ENCODE measurements at places on chromosomes 1 and 21. TPM values are rescaled to one million over a fixed set of nuclear protein-coding genes. Genes with fewer than 3 reads are reported as not detected.

Gene IFNLR1
- not detected for total RNA-seq

Gene PIGC
- total RNA-seq, result 14.9 TPM

Gene GUCA2A
- not detected for total RNA-seq

Gene AQP10
- not detected for total RNA-seq

Gene SLC41A1
- total RNA-seq, result 21.2 TPM

Gene DSTYK
- 12.5 TPM for total RNA-seq

Gene PTPN7
- total RNA-seq, result not detected

Gene PLPP3
- total RNA-seq, result 13.7 TPM

Gene KRTAP12-2
- not detected for total RNA-seq

Gene INAVA
- 0.14 TPM for total RNA-seq

Gene ATP6V1G3
- not detected for total RNA-seq

Gene NPHS2
- not detected for total RNA-seq

Gene NEGR1
- 15.3 TPM for total RNA-seq

Gene PARK7
- 158 TPM for total RNA-seq

Gene ST6GALNAC5
- 7.3 TPM for total RNA-seq

Gene DCLRE1B
- 1.3 TPM for total RNA-seq

Gene ADGRL4
- 3.7 TPM for total RNA-seq

Gene IVL
- total RNA-seq, result not detected

Data from placental pericyte (primary cell).